Effector memory CD4-positive, alpha-beta T cell (primary cell): ENCODE measurements at places on chromosomes 4 and X.

GRCh38 chr4:120704538-120704937 is 218.0 kb downstream of the PRDM5 start:
- DNase-seq: no peak

DNA sequence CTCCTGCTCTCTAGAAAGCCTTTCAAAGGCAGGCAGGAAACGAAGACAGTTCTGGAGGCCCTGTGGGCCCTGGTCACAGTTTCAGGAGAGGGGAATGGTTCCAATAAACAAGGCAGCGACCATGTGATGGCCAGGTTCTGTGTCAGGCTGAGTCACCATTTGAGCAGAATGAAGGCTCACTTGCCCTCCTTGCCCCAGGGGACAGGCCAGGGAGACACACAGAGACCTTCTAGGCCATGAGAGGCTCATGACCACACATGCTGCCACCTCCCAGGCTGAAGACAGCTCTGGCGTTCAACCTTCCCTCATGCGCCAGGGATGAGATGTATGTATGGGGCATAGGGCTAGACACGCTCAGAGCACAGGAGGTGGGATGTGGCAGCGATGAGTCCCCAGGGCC is 22.9 kb upstream of the TRIM2 start:
- DNase-seq: no peak

- DNase-seq: no peak
Measured at GRCh38 chr4:156766846-156767245, 204.8 kb downstream of the PDGFC start.

DNA sequence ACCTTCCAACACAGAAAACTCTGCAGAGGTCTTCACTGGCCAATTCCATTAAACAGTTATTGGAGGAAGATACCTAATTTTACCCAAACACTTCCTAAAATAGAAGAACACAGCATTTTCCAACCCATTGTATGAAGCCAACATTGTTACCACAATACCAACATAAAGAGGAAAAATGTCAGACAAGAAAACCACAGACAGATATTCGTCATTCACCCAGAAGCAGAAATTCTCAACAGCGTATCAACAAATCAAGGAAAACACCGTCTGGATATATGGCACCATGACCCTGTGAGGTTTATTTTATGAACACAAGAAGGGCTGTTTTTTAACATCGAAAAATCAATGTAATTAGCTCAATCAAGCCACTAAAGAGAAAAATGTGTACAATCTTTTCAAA is 255.6 kb downstream of the ASMT start:
- DNase-seq: no peak

DNA sequence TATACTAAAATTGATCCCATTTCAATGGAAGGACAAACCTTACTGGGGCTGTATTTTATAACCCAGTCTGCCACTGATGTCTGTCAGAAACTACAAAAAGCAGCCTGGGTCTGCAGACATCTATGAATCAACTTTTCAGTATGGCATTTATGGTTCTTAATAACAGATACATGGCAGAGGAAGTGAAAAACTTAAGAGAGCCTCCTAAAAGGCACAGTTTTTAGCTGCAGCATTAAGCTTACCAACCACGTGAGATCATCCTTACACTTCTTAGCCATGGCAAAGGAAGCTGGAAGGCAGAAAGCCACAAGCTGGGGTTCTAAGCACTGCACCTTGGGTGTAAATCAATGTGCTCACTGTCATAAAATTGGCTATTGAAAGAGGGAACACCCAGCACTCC is 16.6 kb upstream of the UGT2B17 start:
- DNase-seq: no peak

- DNase-seq: no peak
Measured at GRCh38 chr4:987624-988513, 1.0 kb downstream of the IDUA start.
